ENCODE measurements at places on chromosomes 11 and 22.

DNA sequence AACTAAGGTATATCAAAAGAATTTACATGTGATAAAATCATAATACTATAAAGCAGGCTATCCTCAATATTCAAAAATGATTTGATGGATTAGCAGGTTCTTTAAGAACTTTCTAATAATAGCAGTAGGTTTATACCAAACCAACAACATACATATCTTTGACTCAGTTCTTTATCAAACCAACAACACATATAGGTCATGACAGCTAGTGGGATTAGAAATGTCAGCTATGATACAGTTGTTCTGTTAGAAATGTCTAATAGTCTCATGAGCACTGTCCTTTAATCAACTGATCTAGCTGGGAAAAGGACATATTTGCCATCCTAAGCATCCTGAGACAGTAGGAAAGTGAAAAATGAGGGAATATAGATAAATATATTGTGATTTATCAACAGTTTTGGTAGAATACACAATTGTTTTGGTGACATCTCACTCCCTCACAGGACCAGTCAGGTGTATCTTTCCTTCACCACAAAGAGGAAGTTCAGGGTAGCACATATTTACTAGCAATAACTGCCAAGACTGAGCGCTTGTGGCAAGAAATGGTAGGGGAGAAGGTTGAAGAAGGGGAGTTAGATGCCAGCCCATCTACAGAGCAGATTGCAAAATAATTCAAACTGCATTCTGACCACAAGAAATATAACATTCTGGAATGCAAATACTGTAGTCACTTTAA, 90.8 kb upstream of the APOA1 start:
- DNase-seq = no peak

DNA sequence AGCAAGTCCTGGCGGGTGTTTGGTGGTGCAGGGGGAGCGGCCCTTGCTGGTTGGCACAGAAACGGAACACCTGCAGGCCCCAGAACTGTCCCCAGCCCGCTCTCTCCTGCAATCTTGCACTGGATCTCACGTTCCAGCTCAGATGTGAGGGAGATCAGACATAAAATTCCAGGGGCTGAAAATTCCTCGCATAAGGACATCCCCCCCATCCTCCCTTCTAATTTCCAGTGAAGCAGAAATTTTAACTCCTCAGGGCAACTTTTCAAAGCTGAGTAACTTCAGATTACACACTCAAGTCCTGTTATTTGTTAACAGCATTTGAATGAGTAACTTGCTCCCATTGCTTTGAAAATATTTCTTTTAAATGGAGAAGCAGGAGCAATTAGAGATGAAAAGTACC, 40.3 kb upstream of the RASSF10 start:
- DNase-seq = no peak

DNA sequence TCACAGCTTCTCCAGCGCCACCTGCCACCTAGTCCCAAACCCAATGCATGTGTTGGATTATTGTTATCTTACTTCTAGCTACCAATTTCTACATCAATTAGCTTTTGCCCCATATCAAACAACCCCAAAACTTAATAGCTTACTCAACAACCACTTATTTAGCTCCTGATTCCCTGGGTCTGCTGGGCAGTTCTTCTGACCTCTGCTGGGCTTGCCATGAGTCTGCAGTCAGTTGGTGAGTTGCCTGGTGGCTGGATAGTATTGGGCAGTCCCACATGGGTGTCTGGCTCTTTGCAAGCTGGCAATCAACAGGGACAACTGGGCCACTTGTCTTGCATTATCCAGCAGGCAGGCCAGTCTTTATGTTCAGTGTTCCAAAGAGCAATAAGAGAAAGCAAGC, 13.6 kb upstream of the MS4A15 start:
- no peak for DNase-seq

- no peak for DNase-seq
These were observed 12.3 kb upstream of the SPINDOC start for GRCh38 chr11:63800921-63801320.

DNA sequence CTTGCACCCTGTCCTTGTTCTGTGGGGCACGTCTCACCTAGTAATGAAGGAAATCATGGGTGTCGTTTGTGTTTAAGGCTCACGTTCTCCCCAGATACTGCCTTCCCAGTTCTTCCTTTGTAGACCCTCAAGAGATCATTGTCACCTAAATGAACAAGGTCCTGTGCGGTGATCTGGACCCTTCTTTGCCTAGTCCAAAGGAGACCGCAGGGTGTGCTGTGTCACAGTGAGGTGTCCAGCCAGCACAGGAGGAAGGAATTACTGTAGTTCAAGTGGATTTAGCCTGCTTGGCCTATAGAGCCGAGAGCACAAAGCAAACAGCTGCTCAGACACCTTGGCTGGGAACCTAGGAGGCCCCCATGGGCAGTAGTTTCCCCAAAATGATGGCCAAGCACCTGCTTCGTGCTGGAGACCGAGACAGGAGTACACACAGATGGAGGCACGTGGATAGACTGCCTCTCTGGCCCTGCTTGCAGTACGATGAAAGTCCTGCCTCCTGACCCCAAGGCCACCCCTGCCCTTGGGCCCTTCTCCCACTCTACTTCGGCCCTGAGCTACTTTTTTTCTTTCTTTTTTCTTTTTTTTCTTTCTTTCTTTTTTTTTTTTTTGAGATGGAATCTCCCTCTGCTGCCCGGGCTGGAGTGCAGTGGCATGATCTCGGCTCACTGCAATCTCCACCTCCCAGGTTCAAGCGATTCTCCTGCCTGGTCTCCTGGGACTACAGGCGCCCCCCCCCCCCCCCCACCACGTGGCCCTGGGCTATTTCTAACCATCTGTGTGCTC, 19.4 kb upstream of the PPFIA1 start:
- DNase-seq = no peak

DNA sequence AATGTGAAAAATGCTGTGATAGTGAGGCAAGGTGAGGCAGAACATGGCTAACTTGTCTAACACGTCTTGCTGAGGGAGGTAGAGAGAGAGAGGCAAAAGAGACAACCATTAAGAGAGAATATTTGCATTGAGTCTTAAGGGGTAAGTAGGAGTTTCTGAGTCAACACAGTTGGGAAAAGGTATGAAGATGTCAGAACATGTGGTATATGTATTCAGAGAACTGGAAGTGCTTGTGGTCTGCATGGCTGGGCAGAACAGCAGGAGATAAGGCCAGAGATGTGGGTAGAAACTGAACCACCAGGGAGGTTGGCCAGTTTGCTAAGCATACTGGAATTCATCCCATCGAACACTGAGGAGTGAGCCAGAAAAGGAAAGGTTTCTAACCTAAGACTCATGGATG, 25.0 kb upstream of the SLC5A1 start:
- no peak for DNase-seq

DNA sequence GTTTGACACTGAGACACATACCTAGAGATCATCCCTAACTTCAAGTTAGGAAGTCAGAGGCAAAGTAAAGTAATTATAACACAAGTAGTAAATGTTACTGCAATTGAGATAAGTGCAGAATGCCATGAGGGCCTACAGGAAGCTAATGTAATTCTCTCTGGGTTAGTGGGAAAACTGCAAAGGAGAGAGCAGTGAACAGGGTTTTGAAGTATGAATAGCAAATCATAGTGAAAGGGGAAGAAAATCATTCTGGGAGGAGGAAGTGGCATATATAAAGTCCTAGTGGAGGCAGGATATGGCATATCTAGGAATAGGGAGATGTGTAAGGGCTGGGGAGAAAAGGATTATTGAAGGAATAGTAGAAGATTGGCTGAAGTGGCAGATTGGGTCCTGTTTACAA, 27.9 kb downstream of the RNF169 start:
- DNase-seq = no peak

- no peak for DNase-seq
These were observed 18.6 kb upstream of the FOLR1 start for GRCh38 chr11:72173291-72173690.

- no peak for DNase-seq
These were observed 7.4 kb upstream of the SMIM38 start for GRCh38 chr11:69148377-69148762.

- DNase-seq = no peak
These were observed 93.8 kb downstream of the WNT7B start for GRCh38 chr22:45882881-45883810.

DNA sequence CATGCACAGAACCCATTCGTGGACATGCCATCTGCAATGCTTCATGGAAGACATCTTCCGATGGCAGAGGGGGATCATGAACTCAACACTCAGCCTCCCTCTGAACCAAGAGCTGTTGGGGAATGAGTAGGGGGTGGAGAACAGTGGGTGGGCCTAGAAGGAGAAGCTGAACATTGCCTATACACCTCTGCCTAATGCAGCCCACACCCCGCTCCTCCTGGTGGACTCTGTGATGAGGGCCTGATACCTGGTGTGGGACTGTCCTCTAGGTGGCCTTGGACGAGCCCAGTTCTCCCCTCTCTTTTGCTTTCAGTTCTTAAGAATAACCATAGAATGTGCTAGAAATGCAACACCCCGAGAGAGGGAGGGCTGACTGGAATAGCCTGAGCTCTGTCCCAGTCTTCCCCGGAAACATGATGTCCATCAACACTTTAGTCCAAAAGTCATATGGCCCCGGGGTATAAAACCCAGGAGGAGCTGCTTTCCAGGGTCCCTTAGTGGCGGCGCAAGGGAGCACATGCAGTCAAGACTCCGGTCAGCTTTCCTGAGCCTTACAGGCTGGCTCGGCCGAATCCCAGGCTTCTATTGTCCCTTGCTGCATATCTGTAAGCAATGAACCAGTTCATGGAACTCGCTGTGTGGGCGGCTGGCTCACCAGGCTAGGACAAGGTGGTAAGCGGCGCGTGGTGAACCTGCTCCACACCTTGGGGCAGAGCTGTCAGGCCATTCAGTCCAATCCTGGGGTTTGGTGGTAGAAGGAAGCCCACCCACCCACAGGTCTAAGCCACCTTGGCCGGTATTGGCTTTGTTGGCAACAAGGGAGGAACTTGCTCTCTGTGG, 216.9 kb downstream of the CTTN start:
- DNase-seq = no peak

- DNase-seq = no peak
These were observed 7.3 kb downstream of the INS start for GRCh38 chr11:2153581-2154194.

DNA sequence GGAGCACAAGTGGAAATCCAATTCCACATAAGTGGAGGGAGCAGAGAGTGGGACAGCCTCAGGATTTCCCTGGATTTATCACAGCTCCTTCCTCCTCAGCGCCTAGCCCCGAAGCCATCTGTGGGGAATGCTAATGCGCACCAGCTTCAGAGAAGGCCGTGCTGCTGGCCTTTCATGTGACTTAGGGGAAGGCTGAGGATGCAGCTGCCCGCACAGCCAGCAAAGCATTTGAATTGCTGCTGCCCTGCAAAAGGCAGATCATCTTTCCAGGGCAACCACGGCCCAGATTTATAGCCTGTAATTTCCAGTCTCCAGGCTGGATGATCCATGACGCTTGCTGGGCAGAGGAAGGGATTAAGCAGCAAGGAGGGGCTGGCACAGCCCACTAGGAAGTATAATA, 29.9 kb downstream of the SYN3 start:
- peak; percentile 19 for DNase-seq

DNA sequence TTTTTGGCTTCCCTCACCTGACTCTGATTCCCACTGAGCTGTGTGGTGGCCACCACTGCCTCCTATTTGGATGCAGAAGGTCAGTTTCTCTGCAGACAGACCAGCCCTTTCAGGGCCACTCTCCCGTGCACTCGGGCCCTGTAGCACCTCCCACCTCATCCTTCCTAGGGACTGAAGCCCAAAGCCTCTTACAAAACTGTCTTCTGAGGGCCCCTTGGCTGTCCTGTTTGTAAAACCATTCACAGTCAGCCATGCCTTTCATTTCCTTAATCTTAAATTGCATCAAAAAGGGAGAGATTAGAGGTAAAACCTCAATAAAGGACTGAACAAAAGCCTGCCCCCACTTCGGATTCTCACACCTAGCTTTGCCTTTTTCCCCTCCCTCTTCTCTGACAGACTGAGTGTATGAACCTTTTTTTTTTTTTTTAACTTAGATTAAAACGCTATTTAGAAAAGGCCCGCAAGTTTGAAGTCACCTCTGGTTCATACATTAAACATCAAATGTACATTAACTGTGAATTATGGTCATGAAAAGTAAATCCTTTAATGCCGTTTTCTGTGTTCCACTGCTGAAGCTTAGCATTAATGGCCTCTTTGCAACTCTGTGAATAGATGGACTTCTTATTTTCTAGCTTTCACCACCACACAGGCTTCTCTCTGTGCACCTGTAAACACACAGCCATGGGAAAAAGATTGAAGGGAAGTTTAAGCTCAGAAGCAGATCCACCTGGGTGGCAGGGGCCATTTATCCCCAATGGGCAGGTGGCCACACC, 247.2 kb upstream of the CADM1 start:
- DNase-seq = no peak

- no peak for DNase-seq
These were observed 31.8 kb upstream of the APOBEC3A start for GRCh38 chr22:38925571-38926041.

DNA sequence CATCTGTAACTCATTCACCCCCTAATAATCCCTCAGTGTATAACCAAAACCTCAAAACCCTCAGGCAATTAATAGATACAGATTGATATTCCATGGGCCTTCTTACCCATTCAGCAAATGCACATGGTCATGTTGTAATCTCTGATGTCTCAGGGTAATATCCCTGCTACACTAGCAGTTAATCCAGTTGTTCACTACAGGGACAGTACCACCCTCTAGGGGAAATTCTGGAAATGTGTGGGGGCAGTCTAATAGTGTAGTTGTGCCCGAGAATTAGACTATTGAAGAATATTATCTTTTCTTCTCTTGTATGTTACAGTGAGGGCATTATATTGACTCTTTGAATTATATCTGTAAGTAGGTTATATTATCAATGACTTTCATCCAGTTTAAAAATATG, 175.4 kb downstream of the CWF19L2 start:
- no peak for DNase-seq

- DNase-seq = no peak
These were observed 61.3 kb upstream of the ANO1 start for GRCh38 chr11:70016666-70017367.

- DNase-seq = no peak
These were observed 2.4 kb upstream of the LGALS12 start for GRCh38 chr11:63503492-63503891.

GRCh38 chr11:1830322-1831223, 4.2 kb upstream of the SYT8 start:
- DNase-seq = no peak

DNA sequence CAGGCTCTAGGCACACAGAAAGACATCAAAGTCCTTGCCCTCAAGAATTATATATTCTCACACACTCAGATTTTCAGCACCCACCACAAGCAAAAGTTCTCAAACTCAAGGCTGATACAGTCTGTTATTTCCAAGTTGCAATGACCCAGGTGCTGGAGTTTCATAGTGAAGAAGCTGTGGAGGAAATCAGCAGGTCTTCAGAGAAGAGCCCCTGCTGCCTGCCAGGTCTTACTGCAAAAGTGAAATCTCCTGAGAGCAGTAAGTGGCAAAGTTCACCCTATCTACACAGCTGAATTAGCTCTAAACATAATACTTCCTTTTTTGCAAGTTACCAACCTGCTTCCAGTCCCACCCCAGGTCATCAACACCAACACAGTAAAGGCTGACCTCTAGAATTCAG, 64.6 kb downstream of the RPL27A start:
- DNase-seq = no peak

DNA sequence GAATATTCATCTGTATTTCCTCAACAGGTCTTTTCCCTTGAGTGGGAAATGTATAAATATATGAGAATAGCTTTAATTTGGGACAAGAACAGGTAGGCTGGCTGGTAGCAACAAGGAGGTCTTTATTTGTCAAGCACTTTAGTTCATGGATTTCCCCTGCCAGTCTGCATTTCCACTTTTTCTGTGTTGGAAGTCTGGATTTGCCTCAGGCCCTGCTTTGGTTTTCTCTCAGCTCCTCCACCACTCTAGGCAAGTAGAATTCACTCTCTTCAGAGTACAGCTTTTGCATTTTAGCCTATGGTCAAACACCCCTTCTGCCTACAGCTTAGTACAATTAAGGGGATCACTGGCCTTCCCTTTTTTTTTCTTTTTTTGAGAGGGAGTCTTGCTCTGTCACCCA, 57.1 kb downstream of the QSER1 start:
- no peak for DNase-seq

All from NCI-H1417 (cell line).